Natural killer cell treated with Interleukin-12 subunit alpha and Interleukin-12 subunit beta and Interleukin-15 and Interleukin-18, amount 100 ng/mL, for 72 hours (primary cell): ENCODE measurements at places on chromosomes 7 and 10.

DNA sequence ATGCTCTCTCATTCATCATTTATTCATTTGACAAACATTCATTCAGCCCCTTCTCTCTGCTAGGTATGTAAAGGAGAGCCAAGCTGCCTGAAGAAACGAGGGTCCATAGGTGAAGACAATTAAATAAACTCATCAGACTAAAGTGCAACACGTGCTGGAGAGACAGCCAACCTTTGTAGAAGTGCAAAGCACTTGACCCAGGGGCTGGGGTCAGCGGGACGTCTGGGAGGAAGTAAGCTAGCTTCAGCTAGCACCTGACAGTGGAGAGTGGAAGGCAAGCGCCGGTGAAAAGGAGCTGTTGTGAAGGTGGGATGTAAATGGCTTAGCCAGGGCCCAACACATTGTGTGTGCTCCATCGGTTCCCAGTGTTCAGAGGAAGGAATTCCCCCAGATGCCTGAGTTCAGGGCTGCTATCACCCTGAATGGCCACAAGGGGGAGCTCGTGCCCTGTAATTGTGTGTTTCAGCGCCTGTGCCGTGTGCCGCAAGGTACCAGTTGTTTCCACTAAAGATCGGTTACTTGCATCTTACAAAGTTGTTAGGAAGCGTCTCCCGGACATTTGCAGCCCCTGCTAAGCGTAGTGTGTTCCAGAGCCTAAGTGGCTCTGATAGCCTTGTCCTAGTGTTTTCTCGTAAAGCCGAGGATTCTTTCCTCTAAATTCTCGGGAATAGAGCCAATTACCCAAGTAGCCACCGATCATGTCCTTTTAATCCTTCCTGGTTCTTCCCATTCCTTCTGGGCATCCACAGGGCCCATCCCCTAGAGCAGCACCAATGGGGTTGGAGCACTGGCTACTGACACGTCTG lies 30.6 kb downstream of the TLX1 start:
- H3K27me3 ChIP-seq: peaks cover 54% of the 10 kb centered on the region
- no peaks in the 10 kb centered on the region for H3K36me3 ChIP-seq
- no peak overlapping the region for H3K4me3 ChIP-seq
- H3K4me1 ChIP-seq: peaks cover 13% of the 10 kb centered on the region

GRCh38 chr7:99143521-99143852 lies 421 bp downstream of the SMURF1 start:
- H3K4me1 ChIP-seq: peaks cover 40% of the 10 kb centered on the region
- peak overlapping the region; percentile 76 for H3K4me3 ChIP-seq
- DNase-seq: peak; percentile 87
- H3K27ac ChIP-seq: peak overlapping the region; percentile 65
- peaks cover 7% of the 10 kb centered on the region for H3K27me3 ChIP-seq

GRCh38 chr7:93515144-93515543 lies 59.4 kb downstream of the CALCR start:
- no peaks in the 10 kb centered on the region for H3K4me1 ChIP-seq
- H3K27ac ChIP-seq: no peak overlapping the region
- no peaks in the 10 kb centered on the region for H3K36me3 ChIP-seq
- H3K4me3 ChIP-seq: no peak overlapping the region
- no peak for DNase-seq

GRCh38 chr10:85919491-85920021 lies 447.0 kb downstream of the GRID1 start:
- DNase-seq: no peak
- no peak overlapping the region for H3K27ac ChIP-seq
- no peaks in the 10 kb centered on the region for H3K27me3 ChIP-seq
- H3K36me3 ChIP-seq: no peaks in the 10 kb centered on the region
- no peaks in the 10 kb centered on the region for H3K4me1 ChIP-seq

DNA sequence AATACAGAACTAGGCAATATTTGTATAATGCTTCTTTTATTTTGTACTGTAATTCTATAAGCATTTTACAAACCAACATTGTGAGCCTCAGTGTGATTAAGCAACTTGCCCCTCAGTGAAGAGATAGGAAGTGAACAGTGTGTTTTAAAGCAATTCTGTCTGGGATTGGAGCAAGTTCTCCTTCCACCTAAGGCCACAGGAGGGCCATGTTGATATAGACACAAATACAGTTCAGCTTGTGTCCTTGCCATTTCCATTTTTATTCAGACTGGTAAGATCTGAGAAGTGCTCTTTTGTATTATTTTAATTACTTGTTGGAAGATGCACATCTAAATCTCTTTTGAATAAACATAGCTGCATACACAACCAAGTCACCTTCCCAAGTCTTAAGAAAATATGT lies 416.3 kb upstream of the COBL start:
- H3K27me3 ChIP-seq: no peaks in the 10 kb centered on the region
- no peak for DNase-seq
- H3K36me3 ChIP-seq: peaks cover 5% of the 10 kb centered on the region
- no peak overlapping the region for H3K4me3 ChIP-seq

DNA sequence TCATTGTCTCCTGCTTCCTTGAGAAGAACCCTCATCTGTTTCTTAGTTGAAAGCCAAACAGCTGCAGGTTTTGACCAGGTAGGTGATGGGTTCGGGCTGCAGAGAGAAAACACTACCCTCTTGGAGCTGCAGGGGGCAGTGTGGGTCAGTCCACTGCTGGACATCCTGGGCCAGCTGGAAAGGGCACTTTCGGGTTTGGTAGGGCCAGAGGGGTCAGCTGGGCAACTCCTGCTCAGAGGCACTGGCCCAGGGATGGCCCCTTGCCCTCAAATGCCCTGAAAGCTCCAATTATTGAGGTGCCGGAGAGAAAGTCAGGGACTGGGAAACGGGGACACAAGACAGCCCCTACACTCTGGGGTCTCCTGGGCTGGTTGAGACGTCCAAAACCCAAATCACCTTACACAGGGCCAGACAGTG lies 90.7 kb downstream of the MKI67 start:
- H3K27me3 ChIP-seq: no peaks in the 10 kb centered on the region
- H3K27ac ChIP-seq: peak overlapping the region; percentile 33
- peak; percentile 77 for DNase-seq
- H3K4me3 ChIP-seq: no peak overlapping the region
- peaks cover 17% of the 10 kb centered on the region for H3K4me1 ChIP-seq
- no peaks in the 10 kb centered on the region for H3K36me3 ChIP-seq

GRCh38 chr7:122397381-122397780 lies 92.8 kb upstream of the FEZF1 start:
- H3K27me3 ChIP-seq: no peaks in the 10 kb centered on the region
- no peak for DNase-seq
- no peak overlapping the region for H3K4me3 ChIP-seq
- H3K36me3 ChIP-seq: no peaks in the 10 kb centered on the region

- no peaks in the 10 kb centered on the region for H3K27me3 ChIP-seq
- no peaks in the 10 kb centered on the region for H3K36me3 ChIP-seq
- DNase-seq: no peak
- no peaks in the 10 kb centered on the region for H3K4me1 ChIP-seq
Observed at GRCh38 chr10:104957178-104957841, 316.2 kb downstream of the SORCS3 start.

DNA sequence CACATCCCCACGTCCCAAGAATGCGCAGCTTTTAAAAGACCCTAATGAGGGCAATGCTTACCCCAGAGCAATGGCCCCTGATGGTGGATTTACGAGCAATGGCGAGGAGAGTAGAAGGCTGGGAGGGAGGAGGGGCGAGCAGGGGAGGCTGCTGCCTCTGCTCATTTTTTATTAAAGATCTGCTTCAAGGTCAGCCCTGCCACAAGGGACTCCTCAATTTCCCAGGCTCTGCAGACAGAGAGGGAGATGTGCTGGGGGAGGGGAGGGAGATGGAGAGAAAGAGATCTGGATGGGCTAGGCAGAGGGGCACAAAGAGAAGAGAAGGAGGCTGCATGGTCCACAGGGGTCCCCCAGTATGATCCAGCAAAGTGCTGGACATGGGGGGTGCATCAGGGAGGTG lies 7.8 kb upstream of the SRRM3 start:
- no peak overlapping the region for H3K4me3 ChIP-seq
- DNase-seq: no peak
- H3K36me3 ChIP-seq: no peaks in the 10 kb centered on the region
- no peak overlapping the region for H3K27ac ChIP-seq
- H3K27me3 ChIP-seq: peaks cover 9% of the 10 kb centered on the region

DNA sequence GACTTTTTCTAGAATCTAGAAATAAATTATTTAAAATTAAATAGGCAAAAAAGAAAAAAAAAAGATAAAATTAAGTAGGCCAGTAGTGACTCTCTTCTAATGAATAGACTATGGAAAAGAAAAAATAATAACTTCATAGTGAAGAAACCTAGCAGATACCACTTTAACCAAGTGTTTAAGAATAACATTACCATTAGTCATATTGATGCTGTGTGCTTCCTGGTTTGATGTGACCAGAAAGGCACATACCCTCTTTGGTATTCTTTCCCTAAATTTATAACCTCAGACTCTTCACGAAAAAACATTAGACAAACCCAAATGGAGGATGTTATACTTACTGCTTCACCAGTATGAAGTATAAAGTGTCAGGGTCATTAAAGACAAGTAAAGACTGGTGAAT lies 42.6 kb downstream of the KIF20B start:
- no peak for DNase-seq
- H3K4me1 ChIP-seq: no peaks in the 10 kb centered on the region
- no peaks in the 10 kb centered on the region for H3K36me3 ChIP-seq
- no peak overlapping the region for H3K4me3 ChIP-seq
- H3K27me3 ChIP-seq: no peaks in the 10 kb centered on the region
- H3K27ac ChIP-seq: no peak overlapping the region

DNA sequence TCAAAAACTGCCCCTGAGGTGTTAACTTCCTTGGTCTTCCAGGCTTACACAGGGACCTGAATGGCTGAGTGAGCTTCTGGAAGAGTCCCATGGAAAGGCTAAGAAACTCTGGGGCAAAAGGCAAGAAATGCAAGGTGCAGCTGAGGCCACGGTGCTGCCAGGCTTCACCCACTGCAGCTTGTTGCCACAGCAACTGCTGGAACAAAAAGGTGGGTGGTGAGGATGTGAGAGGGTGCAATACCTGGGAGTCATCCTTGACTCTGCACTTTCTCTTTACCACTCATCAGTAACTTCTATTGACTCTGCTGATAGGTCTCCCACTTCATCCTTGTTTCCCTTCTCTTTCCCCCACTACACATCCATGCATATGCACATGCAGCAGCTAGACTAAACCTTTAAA lies 258.6 kb downstream of the BMPER start:
- H3K36me3 ChIP-seq: no peaks in the 10 kb centered on the region
- H3K27ac ChIP-seq: no peak overlapping the region
- no peak for DNase-seq
- H3K4me1 ChIP-seq: no peaks in the 10 kb centered on the region
- no peaks in the 10 kb centered on the region for H3K27me3 ChIP-seq

- peaks cover 9% of the 10 kb centered on the region for H3K27me3 ChIP-seq
- DNase-seq: no peak
- H3K4me1 ChIP-seq: peaks cover 8% of the 10 kb centered on the region
- no peaks in the 10 kb centered on the region for H3K36me3 ChIP-seq
- H3K27ac ChIP-seq: no peak overlapping the region
- no peak overlapping the region for H3K4me3 ChIP-seq
Observed at GRCh38 chr10:47020471-47020870, 109.2 kb downstream of the PTPN20 start.

- H3K27ac ChIP-seq: no peak overlapping the region
- DNase-seq: no peak
- no peaks in the 10 kb centered on the region for H3K27me3 ChIP-seq
- no peaks in the 10 kb centered on the region for H3K36me3 ChIP-seq
- no peak overlapping the region for H3K4me3 ChIP-seq
Observed at GRCh38 chr7:116984511-116984910, 31.2 kb downstream of the ST7 start.
